Osteoblast (primary cell): ENCODE measurements at places on chromosomes 1 and 21. TPM values are rescaled to one million over a fixed set of nuclear protein-coding genes. Genes with fewer than 3 reads are reported as not detected.

VAMP4 gene
- total RNA-seq: 7.6 and 8.5 TPM in 2 replicates

MYBPHL gene
- not detected in 2 replicates for total RNA-seq

DNA sequence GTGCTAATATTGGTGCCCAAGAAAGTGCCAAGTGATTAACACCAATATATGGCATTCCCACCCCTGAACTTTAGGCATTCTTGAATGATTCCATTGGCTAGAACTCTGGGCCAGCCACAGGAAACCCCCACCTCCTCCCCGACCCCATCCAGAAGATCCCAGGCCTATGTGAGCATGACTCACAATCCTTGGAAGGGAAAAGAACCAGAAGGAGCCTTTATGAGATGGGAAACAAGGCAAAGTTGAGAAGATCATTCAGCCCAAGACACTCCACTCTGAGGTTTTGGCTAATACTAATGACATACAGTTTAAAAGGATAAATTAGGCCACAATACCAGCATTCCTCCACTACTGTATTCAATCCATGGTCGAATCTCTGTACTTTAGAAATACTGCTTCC, 21.8 kb downstream of the ELK4 start:
- no peak for DNase-seq

KDF1 gene
- total RNA-seq: not detected in 2 replicates

GRCh38 chr1:55359611-55360010, 144.4 kb upstream of the USP24 start:
- no peak for DNase-seq

MTF1 gene
- total RNA-seq: 4.1 and 4.3 TPM in 2 replicates

- peak; percentile 99 for DNase-seq
These were observed 229.7 kb upstream of the TMEM51 start for GRCh38 chr1:14923727-14924452.

MSH4 gene
- total RNA-seq: under 0.01 and 0.29 TPM in 2 replicates

GRCh38 chr1:25531082-25531461, 12.3 kb upstream of the LDLRAP1 start:
- DNase-seq: peak; percentile 71

DNA sequence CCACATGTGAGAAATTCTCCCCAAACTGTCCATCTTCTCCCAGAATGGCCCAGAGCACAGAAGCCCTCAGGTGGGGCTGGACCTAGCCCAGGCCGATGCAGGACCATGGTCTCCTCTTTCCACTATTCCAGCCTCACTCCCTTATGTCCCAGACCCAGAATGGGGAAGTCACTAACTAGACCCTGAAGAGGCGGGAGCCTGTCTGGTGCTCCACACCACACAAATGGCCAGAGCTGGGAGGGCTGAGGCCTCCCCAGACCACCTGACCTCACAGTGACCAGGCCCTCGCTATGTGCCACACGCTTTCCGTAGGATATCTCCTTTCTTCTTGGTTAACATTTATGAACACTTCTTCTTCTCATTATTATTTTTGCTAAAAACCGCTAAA, 54.9 kb upstream of the EDN2 start:
- DNase-seq: no peak

DNA sequence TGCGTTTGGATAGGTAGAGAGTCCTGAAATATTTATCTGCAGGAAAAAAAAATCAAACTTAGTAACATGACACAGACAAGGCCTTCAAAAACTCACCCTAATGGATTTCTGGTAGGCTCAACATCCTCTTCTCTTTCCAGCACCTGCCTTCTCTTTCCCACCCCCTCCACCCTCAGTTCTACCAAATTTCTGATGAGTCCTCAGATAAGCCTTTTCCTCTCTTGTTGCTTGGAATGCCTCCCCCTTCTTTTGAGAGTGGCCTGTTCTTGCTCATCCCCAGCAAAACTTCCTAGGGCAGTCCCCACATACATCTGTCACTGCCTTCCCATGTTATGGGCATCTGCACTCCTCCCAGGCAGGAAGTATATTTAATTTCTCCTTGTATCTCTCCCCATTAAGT, 7.6 kb upstream of the LBR start:
- DNase-seq: no peak

DNA sequence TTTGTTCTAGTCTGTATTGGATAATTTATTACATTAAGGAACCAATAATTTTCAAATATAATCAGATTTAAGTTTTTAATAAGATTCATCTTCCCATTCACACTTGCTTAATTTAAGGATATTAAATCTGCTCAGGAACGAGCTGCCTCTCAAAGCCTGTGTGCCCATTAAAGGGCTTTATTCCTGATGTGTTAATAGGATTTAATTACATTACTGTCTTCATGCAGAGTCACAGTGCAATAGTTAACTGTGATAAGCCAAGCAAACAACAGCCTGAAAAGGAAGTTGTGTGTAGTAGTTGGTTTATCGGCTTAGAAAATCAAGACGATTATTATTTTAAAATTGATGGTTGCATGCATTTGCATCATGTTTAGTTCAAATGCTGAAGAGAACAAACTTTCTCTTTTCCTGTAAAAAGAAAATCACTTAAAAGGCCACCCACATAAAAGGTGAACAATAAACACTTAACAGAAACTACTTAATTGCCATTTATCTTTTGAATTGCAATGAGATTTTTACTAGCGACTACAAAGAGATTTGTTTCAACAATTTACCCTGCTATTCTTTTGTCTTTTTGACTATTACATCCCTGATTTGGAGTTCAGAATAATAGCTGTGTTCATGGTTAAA, 174.6 kb downstream of the RWDD3 start:
- no peak for DNase-seq

PTGFRN gene
- 40.2 and 52.7 TPM in 2 replicates for total RNA-seq

AKNAD1 gene
- not detected in 2 replicates for total RNA-seq

OVAAL gene
- not detected in 2 replicates for total RNA-seq

DNA sequence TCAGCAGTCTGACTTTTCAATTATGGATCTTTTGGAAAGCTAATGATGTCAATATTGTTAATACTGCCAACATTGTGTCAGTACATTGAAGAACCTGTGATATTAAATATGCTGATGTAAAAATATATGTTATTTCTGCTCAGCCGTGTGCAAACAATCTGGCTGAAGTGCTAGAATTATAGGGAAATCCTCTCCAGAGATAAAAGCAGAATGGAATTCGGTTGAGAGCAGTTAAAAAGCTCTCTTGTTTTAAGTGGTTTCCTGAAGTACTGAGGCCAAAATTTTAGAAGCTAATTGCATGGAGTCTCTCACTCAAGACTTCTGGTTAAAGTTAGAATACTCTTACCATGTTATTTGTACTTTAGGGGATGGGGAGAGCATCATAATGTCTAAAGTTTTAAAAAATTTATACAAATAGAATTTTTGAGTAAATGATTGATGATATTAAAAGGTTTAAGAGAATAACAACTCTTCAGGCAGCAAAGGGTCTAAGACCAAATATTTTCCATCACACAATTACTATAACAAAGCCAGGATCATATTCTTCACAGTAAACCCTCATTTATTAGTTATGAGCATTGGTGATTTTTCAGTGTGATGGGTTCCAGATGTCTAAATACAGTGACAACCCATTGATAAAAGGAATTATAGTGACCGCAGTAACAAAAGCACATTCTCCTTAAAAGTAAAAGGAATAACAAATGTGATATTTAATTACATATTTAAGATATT, 834.2 kb upstream of the CXADR start:
- DNase-seq: no peak

- no peak for DNase-seq
These were observed 14.6 kb upstream of the JAK1 start for GRCh38 chr1:64980745-64981600.

- DNase-seq: no peak
These were observed 11.0 kb downstream of the PROX1 start for GRCh38 chr1:213998785-213999184.

- DNase-seq: no peak
These were observed 45.6 kb upstream of the CLIC4 start for GRCh38 chr1:24699628-24700027.

DNA sequence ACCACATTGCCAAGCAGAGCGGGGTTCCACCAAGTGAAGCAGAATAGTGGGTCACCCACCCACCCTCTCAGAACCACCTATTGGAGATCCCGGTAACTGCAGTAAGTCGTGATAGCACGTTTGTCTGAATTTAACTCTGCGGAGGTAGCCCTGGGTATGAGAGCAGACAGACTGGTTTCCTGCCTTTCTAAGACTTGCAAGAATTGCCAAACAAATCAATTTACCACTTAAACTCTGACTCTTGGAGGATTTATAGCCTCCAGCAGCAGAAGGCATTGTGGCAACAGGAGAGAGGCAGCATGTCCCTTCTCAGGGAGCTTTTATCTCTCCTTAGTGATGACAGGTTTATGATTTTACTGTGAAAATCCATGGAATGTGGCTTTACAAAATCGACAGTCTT, 287.9 kb upstream of the FMN2 start:
- DNase-seq: no peak

GRCh38 chr1:162035241-162035640, 11.6 kb upstream of the OLFML2B start:
- peak; percentile 1 for DNase-seq

- no peak for DNase-seq
These were observed 352.0 kb downstream of the HHIPL2 start for GRCh38 chr1:222195857-222196256.

- DNase-seq: no peak
These were observed 87.9 kb downstream of the LRRC8C start for GRCh38 chr1:89720839-89721238.

TSPAN2 gene
- 1.4 and 2.1 TPM in 2 replicates for total RNA-seq

- no peak for DNase-seq
These were observed 379.4 kb upstream of the RUNX1 start for GRCh38 chr21:35428489-35428888.

- peak; percentile 89 for DNase-seq
These were observed 38.7 kb downstream of the DSTYK start for GRCh38 chr1:205172729-205173366.

EEIG2 gene
- total RNA-seq: 11.2 and 12.4 TPM in 2 replicates

GRCh38 chr1:193542690-193543089, 356.3 kb upstream of the B3GALT2 start:
- no peak for DNase-seq

GRCh38 chr1:12450090-12450755, 167.8 kb downstream of the DHRS3 start:
- no peak for DNase-seq

- DNase-seq: peak; percentile 60
These were observed 2.9 kb downstream of the LHX8 start for GRCh38 chr1:75136921-75137641.

OR2T33 gene
- not detected in 2 replicates for total RNA-seq

DNA sequence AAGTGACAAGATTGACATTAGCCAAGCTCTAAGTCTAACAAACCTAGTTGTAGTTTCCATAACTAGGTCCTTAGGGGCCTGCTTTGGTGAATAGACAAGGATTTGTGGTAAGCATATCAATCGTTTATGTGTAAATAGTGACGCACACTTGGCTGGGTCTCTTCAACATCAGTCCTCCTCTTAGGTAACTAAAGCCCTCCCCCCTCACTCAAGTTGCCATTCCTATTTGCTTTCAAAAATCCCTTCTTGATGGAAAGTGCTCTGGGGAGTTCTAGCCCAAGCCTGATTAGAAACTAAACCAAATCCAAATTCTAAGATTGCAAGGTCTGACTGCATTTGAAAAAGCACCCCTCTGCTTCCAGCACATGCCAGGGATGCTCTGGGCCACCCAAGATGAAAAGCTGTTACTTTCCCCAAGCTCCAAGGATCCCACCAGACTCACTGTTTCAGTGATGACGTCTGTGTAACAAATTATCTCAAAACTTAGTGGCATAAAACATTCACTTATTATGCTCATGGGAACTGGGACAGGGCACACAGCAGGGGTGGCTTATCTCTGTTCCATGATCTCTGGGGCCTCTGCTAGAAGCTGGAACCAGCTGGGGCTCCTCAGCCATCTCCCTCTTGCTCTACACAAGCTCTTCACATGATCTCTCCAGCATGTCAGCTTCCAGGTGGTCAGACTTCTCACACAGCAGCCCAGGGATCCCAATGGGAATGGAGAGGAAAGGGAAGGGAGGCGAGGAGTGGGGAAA, 74.1 kb downstream of the RRAGC start:
- no peak for DNase-seq

GRCh38 chr1:159161719-159162026, 9.7 kb upstream of the CADM3 start:
- no peak for DNase-seq

DNA sequence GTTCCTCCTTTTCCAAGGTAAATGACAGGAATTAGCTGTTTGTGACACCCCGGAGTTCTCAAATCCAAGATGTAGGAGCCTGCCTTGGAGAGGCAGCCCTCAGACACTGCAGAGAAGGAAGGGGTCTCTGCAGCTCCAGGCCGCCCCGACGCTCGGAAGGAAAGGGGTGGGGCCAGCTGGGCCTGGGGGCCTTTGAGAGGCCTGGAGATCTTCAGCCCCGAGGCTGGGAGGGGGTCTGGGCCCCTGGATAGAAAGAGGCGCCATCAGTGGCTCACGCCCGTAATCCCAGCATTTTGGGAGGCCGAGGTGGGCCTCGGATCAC, 1.1 kb upstream of the TNFRSF18 start:
- peak; percentile 48 for DNase-seq

GRCh38 chr1:231971397-231972110, 345.0 kb downstream of the DISC1 start:
- DNase-seq: peak; percentile 55

DNA sequence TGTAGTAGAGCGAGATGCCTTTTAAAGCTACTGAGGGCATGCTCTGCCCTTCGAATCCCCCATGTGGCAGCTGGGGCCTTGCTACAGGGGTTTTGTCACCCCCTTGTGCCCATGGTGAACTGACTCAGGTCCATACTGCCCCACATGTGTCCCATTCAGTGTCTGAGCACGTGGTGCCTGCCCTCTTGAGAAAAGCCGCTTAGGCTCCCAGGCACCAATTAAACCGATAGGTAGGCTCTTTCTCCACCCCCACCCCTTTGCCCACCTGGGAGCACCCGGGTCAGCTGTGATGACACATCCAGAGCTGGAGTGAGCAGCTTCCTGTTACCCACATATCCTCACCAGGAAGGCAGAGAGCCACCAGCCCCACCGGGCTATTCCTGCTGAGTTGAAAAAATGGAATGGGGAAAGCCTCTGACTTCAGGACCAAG, 30.5 kb downstream of the TMCC2 start:
- DNase-seq: peak; percentile 87

DNA sequence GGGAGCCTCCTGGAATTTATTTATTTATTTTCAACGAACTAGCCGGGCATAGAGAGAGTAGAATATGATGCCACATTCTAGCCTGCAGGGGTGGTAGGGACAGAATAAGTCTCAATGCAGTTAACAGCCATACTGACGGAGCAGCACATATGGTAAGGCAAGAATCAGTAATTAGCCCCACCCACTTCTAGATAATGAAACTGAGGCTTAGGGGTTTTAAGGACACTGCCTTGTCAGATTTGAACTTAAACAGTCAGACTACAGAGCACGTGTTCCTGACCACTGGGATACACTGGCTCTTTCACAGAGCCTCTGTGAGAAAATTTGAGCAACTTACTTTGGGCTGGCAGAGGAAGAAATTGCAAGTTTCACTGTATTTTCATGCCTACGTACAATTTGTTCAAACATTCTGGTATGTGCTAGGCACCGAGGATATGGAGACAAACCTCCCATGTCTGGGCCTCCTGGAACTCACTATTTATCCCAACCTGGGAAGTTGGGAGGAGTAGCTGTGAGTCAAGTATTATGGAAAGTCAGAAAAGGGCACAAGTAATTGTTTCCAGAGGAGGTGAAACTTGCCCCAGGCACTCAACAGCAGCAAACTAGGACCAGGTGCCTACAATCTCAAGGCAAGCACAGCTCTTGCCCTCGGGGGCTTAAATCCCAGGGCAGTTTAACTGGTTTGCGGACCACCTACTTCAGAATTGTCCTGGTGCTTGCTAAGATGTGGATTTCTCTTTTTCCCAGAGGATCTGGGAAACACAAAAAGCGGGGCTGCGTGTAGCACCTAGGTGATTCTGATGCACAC, 1.6 kb upstream of the CLIC4 start:
- peak; percentile 52 for DNase-seq
